Iris pigment epithelial cell (primary cell): ENCODE measurements at places on chromosomes 1 and 21.

- no peak for DNase-seq
Measured at GRCh38 chr1:209893751-209894150, 44.3 kb upstream of the SYT14 start.

DNA sequence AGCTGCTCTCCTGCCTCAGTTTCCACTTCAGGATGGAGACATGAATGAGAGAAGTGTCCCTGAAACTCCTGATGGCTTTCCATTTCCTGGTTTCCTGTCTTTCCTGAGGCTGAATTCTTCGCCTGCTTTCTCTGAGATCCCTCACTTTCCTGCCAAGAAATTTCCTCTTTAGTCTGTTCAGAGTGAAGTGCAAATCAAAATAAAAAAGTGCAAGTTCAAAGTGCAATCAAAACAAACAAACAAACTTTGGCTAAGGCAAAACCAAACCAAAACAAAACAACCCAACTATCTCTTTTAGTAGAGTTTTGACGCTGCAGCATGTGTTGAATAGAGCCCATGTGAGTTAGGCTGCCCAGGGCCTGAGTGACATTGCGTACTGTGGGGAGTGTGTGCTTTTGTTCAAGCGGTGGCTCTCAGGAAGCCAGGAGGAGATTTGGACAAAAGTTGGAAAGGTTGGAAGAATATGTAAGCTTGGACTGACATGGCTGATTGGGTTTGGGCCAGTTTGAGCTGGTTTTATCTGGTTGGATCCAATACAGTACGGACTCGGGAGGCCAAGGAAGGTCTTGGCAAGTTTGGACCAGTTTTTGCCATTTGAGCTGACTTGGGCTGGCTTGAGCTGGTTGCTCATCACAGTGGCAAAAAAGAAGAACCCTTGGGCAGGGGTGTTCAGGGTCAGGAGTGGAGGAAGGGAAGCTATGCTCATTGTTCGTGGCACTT is 61.1 kb upstream of the TINAGL1 start:
- DNase-seq: no peak

- no peak for DNase-seq
Measured at GRCh38 chr1:151668090-151668489, 48.5 kb downstream of the CELF3 start.

- DNase-seq: no peak
Measured at GRCh38 chr1:25255706-25256577, 8.7 kb upstream of the RSRP1 start.

- no peak for DNase-seq
Measured at GRCh38 chr1:30425046-30425445, 298.3 kb downstream of the MATN1 start.

- DNase-seq: peak; percentile 82
Measured at GRCh38 chr1:11731691-11732283, 4.1 kb upstream of the AGTRAP start.

DNA sequence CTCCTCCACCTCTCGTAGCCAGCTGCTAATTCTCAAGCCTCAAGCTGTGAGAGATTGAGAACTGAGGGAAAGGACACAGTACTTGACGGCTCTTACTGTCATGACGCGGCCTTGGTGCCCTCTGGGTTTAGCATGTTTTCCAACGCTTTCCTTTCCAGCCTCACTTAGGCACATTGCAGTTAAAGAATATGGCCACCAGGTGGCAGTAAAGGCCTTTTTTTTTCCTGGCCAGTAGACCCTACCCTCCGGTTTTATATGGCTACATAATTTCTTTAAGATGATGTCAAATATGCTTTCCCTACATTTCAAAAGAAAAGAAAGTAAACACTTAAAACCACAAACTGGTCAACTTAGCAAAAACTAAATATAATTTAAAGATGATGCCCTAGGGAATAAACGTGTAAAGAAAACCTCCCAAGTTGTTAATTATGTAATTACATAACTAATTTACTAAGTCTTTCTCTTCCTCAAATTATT is 56.8 kb upstream of the PRDX6 start:
- peak; percentile 81 for DNase-seq

GRCh38 chr1:15065291-15065690 is 88.3 kb upstream of the TMEM51 start:
- no peak for DNase-seq

DNA sequence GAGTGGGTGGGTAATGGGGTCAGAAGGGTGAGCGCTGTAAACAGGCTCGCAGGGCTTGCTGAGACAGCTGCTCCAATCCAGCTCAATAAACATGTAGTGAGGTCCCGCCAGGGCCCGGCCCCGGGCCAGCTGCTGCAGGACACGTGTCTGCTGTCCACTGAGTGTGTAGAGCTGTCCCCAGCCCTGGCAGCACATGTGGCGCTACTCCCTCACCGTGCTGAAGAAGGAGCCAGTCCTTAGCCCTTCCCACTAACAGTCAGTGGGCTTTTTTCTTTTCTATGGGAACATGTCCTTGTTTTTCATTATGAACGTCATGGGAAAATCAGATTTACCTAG is 78.9 kb upstream of the C1orf174 start:
- no peak for DNase-seq

DNA sequence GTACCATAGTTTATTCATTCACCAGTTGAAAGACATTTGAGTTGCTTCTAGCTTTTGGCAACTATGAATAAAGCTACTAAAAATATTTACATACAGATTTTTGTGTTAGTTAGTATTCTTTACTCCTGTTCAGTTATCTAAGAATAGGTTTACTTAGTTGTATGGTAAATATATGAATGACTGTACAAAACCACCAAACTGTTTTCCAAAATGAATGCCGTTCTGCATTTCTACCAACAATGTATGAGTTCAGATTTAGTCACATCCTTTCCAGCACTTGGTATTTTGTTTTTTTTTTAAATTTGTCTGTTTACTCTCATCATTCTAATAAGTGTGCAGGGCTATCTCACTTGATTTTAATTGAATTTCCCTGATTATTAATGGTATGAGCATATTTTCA is 3.4 kb upstream of the KIFAP3 start:
- no peak for DNase-seq

DNA sequence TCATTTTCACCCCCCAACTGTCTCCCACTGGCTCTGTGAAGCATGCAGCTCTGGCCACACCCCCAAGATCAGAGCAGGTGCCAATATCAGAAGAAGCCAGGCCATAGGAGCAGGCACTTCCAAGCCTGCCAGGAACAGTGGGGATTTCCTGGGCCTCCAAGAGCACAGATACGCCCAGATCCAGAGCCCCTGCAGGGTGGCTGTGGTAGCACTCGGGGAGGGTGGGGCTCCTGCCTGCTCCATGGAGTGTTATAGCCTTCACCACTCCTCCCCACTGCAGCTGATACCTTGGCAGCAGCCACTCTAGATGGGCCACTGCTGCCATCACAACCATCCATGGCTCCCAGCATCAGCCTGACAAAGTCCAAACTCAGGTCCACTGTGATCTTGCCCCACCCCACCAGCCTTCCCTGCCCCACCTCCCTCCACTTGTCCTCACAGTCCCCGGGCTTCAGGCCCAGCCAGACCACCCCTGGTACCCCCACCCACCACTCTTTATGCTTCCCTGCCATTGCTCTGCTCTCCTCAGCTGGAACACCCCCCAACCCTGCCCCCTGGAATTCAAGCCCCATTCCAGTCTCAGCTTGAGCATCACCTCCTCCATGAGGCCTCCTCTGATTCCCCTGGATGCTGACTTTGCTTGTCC is 448.3 kb downstream of the MATN1 start:
- DNase-seq: no peak

GRCh38 chr1:109273570-109274288 is 9.2 kb downstream of the PSRC1 start:
- DNase-seq: no peak

DNA sequence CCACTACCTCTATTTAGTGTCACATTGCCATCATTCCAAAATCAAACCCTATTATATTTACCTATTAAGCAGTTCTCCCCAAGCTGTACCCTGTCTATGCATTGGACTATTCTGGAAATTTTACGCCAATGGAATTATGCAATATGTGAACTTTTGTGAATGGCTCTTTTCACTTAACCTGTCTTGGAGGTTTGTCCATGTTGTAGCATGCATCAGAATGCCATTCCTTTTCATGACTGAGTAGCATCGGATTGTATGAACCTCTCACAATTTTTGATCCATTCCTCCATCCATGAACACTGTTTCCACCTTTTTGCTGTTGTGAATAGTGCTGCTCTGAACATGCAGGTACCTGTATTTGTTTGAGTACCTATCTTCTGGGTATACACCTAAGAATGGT is 33.7 kb downstream of the FAM163A start:
- DNase-seq: no peak

DNA sequence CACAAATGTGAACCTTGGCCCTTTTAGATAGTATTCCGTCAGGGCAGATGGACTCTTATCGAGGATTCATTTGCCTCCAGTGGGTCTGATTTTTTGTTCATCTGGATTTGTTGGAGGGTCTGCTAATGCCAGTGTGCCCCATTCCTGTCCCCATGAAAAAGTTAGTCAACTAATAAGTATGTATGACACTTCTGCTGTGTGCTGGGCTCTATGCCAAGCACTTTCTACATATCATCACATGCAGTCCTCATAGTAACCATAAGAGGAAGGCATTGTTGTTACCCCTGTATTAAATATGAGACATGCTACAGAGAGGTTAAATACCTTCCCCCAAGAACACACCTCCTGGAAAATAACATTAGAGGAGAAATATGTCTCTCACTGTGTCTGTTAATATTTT is 46.6 kb upstream of the MAB21L3 start:
- DNase-seq: peak; percentile 26

GRCh38 chr21:38359835-38360234 is 103.0 kb downstream of the KCNJ15 start:
- no peak for DNase-seq

- no peak for DNase-seq
Measured at GRCh38 chr1:25757151-25757845, 42.7 kb upstream of the SELENON start.

GRCh38 chr1:15758343-15758931 is at the start of gene FBLIM1:
Gene FBLIM1 (plus strand): TSS chr1:15758795. CDS start chr1:15764984, 6,189 bp downstream.
- DNase-seq: no peak

DNA sequence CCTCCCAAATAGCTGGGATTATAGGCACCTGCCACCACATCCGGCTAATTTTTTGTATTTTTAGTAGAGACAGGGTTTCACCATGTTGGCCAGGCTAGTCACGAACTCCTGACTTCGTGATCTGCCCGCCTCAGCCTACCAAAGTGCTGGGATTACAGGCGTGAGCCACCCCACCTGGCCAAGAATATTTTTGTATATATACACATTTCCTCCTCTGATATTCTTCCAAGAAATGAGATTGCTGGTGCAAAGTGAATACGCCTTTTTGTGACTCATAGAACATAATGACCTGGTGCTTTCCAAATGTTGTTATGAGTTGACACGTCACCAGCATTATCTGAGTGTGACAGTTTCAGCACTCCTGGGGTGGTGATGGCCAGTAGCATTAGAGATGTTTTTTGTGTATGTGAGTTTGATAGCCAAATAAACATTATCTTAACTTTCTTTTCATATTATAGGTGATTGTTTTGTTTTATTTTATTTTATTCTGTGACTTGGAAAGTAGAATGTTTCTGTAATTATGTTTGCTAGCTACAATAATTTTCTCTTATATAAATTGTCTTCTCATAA is 54.9 kb downstream of the KCNK1 start:
- DNase-seq: peak; percentile 57

GRCh38 chr1:15316510-15316909 is 69.5 kb downstream of the FHAD1 start:
- no peak for DNase-seq

- DNase-seq: no peak
Measured at GRCh38 chr1:238675221-238675620, 711.1 kb upstream of the CHRM3 start.

DNA sequence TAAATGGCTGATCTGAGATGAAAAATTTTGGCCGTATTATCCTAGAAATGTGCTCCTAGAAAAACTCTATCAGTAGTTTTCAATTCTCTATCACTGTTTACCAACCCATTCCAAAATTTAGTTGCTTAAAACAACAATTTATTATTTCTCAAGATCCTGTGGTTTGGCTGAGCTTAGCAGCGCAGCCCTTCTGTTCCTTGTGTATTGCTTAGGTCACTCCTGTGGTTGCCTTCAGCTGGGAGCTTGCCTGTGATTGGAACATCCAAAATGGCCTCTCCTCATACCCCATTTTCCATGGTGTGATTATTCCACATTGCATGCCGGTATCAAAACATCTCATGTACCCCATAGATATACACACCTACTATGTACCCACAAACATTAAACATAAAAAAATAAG is 22.8 kb upstream of the STUM start:
- peak; percentile 78 for DNase-seq

DNA sequence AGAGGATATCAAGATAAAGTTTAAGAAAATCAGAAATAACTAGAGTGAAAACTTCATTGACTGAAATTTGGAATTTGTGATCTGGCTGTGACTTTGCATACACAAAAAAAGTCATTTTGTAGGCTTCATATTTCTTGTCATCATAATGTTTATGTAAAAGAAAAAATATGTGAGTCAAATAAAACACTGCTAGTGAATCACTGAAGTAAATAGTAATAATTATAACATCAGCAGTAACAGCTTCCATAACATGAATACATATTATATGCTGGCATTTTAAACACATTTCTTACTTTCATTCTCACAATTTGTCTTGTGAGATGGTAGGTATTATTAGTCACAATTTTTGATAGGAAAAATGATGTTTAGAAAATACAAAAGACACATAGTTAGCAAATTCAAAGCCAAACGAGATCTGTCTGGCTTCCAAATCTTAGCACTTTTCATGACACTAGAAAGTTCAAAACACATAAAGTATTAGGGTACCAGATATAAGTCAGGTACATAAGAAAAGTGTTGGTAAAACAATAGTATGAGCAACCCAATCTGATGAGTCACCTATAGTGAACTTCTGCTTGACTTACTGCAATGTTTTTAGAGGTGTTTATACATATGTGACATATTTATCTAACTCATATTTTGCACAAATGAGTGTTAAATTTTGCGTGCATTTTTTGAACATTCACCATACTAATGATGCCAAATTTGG is 241.0 kb upstream of the SNX7 start:
- DNase-seq: peak; percentile 61

GRCh38 chr1:21590126-21590880 is 78.9 kb downstream of the RAP1GAP start:
- DNase-seq: no peak

GRCh38 chr1:149936992-149937705 is 470 bp upstream of the MTMR11 start:
- DNase-seq: peak; percentile 82

GRCh38 chr1:161727256-161727924 is 6.0 kb downstream of the FCRLB start:
- DNase-seq: peak; percentile 90

DNA sequence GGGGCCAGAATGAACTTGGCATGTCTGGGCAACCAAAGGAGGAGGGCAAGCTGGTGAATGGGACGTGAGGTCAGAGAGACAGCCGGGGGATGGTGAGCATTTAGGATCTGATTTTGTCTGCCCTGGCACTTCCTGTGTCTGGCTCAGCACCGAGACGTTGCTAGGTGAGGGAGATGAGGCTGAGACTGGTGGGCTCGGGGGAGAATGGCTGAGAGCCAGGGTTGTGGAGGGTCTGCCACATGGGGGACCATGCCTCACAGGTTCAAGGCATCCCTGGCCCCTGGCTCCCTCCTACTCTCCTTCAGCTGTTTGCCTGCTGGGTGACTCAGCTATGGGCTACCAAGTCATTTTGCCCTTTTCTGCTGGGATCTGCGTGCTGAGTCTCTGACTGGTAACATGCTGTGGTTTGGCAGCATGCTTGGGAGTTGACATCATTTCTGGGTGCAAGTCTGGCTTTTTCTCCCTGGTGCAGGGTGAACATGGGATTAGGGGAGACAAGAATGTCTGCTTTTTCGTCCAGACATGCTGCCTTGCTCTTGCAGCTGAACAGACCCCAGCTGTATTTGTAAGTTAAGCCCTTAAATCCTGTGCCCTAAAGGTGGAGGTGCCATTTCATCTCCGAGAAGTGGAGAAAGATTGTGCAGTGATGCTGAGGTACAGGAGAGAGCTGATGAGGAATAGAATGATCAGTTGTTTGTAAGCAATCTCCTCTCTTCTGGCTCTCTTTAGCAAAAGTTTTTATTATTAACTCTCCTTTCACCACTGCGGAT is 17.6 kb downstream of the GALNT2 start:
- DNase-seq: peak; percentile 100
